BE2C (cell line): ENCODE measurements at places on chromosomes 7 and 10.

DNA sequence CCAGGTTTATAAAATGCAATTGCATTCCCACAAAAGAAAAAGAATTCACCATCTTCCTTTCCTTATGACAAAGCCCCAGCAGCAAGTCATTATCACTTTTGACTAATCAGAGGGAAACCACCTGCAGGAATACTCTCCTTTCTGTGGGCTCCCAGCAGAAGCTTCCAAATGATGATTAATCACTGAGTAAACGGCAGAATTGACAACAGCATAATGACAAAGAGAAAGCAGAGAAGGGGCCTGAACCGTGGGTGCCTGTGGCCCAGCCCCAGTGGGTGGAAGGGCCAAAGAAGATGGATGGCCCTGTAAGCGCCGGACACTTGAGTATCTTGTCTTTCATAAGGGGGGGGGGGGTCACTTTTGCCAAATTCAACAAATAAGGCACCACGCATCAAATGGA lies 152.4 kb upstream of the NRBF2 start:
- DNase-seq, result no peak

- no peak for DNase-seq
These were observed 21.5 kb downstream of the AKR1C8 start for GRCh38 chr10:5163487-5163886.

DNA sequence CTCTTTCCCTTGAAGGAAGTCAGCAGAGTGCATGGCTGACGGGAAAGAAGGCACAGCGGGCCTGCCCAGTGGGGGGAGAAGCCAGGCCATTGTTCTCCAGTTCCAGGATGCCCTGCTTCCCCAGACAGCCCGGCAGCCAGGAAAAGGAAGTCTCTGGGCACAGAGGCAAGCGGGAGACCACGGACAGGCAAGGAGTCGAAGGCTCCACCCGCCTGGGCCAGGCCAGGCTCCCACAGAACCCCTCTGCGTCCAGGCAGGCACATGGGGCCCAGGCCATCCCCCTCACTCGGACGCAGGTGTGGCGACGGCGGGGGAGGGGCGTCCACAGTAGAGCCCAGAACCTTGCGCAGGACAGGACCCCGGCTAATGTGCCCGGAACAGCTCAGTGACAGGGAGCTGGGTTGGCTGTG lies 8.7 kb downstream of the GPR146 start:
- no peak for DNase-seq

DNA sequence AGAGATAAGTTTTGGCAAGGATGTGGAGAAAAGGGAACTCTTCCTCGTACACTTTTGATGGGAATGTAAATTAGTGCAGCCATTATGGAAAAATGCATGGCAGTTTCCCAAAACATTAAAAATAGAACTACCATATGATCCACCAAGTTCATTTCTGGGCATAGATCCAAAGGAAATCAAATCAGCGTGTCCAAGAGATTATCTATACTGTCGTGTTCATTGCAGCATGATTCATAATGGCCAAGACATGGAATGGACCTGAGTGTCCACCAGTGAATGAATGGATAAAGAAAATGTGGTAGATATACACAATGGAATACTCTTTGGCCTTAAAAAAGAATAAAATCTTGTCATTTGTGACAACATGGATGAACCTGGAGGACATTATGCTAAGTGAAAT lies 70.3 kb upstream of the RSU1 start:
- peak; percentile 17 for DNase-seq

GRCh38 chr7:129845972-129846327 lies 106.8 kb downstream of the UBE2H start:
- DNase-seq, result no peak

- DNase-seq, result peak; percentile 3
These were observed 65.7 kb downstream of the PWWP2B start for GRCh38 chr10:132462463-132463332.

- DNase-seq, result peak; percentile 89
These were observed at the start of gene KCNH2 for GRCh38 chr7:150978126-150978789. Gene KCNH2 (minus strand): TSS chr7:150978321. CDS start chr7:150977913, 408 bp downstream.

- DNase-seq, result no peak
These were observed 16.3 kb downstream of the YAE1 start for GRCh38 chr7:39582536-39582935.

GRCh38 chr10:80202934-80203834 lies 2.2 kb downstream of the ANXA11 start:
- no peak for DNase-seq

DNA sequence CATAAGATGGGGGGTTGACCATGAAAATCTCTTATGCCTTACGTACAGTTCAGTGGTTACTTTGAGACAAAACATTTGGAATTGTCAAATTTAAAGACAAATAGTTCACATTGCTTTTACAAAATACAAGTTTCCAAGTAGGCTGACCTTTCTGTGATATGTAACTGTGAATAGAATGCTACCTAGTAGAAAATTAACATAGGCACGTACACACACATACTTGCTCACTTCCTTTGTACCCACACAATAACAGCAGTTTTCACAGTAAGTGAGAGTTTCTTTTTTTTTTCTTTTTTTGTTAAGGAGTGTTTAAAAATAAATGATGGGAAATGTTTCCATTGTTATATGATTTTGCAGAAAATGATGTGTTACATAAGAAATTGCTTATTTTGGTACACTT lies 53.3 kb upstream of the SP8 start:
- DNase-seq, result no peak

- peak; percentile 63 for DNase-seq
These were observed 28.3 kb downstream of the WDR86 start for GRCh38 chr7:151381348-151382078.

DNA sequence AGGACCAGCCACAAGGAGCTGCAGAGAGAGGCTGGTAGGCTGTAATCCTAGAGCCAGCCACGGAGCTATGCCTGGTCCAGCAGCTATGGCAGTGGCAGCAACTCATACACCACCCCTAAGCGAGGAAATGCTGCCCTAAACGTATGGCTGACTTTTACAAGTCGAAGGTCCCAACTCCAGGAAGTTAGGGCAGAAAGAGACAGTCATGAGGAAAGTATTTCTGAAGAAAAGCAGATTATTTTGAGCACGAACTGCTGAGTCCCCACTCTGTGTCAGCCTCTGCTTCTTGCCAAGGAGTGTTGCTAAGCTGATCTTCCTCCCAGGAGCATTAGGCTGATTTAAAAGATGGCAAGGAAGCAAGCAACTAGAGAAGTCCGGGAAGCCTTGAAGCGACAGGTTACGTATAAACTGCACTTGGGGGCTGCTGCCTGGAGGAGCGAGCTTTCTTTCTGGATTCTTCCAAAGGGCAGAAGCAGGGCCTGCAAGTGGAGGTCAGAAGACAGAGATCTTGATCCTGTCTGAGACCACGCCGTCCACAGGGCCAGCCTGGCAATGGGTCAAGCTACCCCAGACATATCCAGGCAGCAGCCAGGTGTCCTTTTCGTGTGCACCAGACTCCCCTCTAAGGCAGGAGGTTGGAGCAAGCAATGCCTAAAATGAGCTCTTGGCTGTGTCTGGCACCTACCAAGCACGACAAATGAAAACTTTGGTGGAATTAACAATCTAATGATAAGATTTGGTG lies 39.4 kb downstream of the PLXNA4 start:
- DNase-seq, result no peak

- DNase-seq, result peak; percentile 68
These were observed 266.0 kb downstream of the AUTS2 start for GRCh38 chr7:69864274-69864673.

GRCh38 chr10:54908019-54908418 lies 107.0 kb upstream of the PCDH15 start:
- DNase-seq, result no peak

DNA sequence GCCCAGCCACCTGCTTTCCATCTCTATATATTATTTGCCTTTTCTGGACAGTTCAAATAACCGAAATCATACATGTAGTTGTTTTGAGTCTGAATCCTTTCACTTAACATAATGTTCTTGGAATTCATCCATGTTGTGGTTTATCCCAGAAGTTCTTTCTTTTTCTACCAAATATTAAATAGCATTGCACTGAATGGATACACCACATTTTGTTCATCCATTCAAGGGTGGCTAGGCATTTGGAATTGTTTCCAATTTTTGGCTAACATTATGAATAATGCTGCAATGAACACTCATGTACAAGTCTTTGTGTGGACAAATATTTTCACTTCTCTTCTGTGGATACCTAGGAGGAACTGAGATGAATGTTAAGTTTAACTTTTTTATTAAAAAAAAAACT lies 18.0 kb downstream of the DNAJC1 start:
- no peak for DNase-seq

DNA sequence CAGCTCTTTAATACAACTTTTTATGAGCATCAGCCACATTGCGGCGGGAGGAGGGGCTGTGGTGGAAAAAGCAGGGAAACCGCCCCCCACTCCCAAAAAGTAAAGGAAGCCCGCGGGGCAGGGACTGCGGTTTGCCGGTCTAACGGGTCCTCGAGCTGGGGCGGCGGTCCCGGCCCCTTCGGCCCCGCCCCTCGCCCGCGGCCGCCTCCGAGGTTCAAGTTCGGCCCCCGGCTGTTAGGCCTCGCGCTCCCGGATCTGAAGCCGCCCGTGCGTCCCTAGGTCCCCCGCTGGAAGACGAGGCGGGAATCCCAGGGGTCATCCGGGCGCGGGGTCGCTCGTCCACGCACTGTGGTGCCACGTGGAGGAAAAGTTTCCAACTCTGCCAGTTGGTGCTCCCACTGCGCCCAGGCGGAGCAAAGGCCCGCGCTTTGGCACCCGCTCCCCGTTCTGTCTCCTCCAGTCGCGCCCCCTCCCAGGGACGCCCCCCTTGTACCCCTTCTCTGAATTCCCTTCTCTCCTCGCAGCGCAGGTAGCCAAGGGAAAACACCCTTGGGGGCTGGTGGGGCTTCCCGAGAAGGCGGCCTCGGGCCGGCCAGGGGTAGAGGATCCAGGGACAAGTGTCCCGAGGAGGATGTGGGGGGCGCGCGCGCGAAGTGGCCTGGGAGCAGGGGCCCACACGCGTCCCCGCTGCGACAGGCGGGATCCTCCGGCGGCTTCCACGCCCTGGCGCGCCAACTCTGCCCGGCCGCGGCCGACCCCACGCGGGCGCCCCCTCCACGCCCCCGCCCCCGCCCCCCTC lies 798 bp upstream of the AUTS2 start:
- DNase-seq, result peak; percentile 59

- DNase-seq, result no peak
These were observed 58.9 kb upstream of the SHH start for GRCh38 chr7:155871211-155871610.

DNA sequence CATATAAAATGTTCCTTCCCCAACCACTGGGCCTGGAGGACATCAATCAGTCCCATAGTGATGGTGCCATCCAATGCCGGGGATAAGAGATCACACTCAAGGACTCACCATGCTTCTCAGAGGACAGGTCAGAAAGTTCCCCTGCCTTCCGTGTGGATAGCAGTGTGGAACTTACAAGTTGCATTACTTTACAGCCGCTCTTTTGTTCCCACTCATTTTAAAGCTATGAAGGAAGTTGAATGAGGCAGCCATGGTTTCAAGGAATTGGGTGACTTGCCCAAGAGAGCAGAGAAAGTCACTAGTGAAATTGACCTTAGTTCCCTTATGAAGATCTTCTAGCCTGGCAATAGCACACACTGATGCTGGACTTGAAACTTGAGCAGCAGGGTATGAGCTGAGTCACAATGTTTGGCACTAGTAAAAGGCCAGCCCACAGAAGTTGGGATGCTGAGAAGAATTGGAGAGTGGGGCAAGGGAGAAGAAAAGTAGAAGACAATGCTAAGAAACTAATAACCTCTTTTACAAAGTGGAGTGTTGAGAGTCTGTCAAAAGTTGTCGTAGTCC lies 78.7 kb downstream of the CXCL12 start:
- no peak for DNase-seq

DNA sequence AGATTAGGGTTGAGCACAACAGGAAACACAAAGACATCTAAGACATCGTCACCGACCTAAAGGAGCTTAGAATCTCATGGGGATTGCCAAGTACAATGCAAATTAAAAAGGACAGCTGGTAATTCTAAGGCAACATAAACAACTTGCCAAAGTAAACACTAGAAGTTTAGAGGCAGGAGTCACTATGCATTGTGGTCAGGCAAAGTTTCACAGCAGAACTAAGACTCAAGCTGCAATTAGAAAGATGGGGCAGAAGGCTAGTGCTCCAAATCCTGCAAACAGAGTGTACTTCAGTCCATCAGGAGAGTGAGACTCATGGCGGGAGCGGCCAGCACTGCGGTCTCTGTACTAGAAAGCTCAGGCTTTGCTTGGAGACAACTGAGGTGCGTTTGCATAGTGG lies 52.7 kb downstream of the HIPK2 start:
- DNase-seq, result no peak

DNA sequence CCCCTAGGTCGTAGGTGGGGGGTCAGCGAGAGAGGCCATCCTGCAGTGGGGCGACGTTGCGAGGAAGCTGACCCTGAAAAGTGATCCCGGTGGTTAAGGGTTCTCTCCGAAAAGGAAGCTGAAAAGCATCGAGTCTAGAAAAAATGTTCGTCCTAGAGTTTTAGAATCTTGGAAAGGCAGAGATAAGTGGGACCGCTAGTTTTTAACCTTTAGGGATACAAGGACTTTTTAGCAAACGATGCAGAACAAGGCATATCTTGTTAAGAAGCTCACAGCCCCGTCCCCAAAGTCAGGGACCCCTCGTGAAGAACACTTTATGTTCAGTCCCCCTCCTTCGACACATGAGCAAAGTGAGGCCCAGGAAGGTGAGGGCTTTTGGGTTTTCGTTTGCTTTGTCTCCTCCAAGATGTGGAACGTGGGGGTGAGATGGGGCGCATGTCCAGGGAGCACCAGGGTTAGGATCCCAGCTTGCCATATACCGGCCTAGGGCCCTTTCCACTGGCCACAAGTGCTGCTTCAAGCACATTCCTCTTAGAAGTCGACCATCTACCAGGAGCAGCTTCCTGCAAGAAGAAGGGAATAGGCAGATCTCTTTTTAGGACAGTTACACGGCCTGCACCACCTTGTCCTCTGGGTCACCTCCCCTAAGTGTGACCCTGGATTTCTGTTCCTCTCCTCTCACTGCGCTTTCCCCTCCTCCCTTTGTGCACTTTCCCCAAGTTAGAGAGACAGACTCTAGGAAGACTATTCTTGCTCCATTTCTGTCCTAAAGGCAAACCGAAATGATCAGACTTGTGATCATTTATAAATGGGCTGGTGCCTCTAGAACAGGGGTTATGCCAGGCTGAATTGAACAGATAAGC lies 969 bp downstream of the SLC35G1 start:
- DNase-seq, result no peak

GRCh38 chr7:152640829-152641228 lies 35.1 kb downstream of the XRCC2 start:
- DNase-seq, result no peak

DNA sequence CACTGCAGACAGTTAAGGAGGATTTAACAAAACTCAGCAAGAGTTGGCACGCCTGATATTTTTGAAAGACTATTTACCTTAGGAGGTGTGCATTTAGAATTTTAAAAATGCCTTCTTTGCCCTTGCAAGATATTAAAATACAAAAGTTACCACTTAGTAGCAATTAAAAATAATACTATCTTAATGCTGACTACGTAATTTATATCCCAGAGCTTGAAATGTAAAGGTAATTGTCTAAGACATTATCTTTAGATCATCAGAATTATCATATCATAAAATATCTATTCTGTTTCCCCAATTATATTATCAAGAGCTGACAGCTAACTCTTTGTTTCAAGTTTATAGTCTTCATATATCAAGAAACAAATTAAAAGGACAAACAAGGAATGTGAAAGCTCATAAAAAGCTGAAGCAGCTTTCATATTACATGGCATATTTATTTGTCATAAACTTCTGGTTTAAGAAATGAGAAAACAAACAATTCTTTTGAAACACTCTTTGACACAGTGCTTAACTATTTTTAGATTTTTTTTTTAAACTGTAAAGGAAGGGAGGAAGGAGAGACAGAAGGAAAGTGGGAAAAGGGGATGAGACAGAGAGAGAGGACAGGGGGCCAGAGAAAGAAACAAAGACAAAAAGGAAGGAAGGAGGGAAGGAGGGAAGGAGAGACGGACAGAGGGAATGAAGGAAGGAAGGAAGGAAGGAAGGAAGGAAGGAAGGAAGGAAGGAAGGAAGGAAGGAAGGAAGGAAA lies 73.5 kb downstream of the RTKN2 start:
- no peak for DNase-seq
